ENCODE measurements at places on chromosomes 3 and 15.
A peak's percentile ranks its signal among the peaks of the same experiment; 100 is the strongest.

DNA sequence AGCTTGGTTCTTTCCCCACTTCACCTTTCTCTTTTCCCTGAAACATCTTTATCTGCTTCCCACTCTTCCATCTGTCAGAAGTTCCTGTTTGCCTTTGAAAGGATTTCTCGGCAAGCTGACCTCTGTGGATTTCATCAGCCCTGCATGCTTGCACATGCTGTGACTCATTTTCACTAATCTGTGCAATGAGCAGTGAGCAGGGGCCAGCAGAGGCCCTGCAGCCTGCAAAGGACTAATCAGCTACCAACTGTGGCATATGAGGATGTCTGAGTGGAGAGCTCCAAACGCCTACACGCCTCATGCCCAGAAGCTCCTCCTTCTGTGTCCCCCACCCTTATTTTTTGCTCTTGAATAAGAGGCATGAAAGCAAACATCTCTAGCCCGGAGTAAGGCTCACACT lies 333.0 kb upstream of the SEMA6D start:
- no peak for DNase-seq

- no peak for DNase-seq
Observed at GRCh38 chr15:64653757-64654156, 121.6 kb downstream of the RBPMS2 start.

DNA sequence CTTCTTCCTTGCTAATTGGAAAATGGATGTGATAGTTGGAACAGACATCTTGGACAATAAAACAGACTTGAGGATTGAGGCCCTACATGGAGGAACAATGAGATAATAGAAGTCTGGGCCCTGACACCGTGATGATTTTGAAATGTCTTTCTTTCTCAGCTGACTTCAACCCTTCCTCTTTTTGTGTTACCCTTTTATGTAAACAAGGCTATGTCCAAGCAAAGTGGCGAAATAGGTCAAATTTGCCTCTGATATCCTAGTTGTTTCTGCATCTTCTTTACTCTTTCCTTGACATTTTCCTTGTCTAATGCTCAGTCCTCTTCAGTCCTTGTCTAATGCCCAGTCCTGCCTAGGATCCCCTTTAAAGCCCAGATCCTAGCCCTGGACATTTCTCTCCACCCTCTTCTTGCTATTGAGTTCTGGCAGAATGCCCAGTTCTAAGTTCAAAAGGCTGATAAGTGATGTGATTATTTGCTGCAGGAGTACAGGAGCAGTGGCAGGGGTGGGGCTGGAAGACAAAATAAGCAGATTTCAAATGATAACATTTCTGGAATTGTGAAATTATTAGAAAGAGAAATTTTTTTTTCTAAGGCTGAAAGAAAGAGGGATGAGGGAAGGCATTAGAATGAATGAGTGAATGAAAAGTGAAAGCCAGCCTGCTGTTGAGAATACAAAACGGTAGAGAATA lies 6.5 kb upstream of the VPS8 start:
- DNase-seq = no peak

- DNase-seq = no peak
Observed at GRCh38 chr3:152301745-152302181, 33.0 kb downstream of the MBNL1 start.

GRCh38 chr3:53715815-53716483 lies 130.3 kb downstream of the CHDH start:
- no peak for DNase-seq

DNA sequence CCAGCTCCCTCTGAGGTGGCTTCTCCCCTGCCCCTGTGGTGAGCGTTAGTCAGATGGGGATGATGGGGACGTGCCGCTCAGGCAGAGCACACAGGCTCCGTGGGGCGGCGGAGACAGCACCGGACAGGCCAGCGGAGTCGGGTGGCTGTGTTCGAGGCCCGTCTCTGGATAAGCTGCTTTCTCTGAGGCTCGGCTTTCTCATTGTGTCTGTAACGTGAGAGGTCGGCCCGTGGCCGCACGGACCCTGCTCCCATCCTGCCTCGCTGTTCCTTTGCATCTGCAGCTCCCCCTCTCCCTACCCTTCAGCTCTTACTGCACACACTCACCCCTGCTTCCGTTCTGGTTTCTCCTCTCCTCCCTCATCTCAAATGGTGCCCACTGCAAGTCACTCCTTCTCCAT lies 62.5 kb downstream of the FAM43A start:
- DNase-seq = no peak

DNA sequence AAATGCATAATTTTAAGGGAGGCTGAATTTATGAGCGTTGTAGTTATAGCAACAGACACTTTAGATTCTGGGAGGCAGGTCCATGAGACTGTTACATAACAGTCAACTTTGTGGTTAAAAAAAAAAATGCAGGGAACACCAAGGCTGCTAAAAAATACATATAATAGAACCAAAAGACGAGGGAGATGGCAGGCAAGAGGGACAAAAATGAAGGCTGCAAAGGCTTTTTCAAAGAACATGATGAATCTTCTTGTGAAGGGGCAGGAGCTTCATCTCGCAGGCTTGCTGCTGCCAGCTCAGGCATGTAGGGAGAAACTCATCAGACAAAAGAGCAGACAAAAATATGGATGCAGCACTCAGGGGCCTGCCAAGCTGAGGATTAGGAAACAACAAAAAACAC lies 243.9 kb downstream of the SHQ1 start:
- no peak for DNase-seq

- no peak for DNase-seq
Observed at GRCh38 chr3:13414040-13414729, 5.9 kb downstream of the NUP210 start.

- DNase-seq = no peak
Observed at GRCh38 chr3:154510780-154511179, 80.8 kb upstream of the GPR149 start.

DNA sequence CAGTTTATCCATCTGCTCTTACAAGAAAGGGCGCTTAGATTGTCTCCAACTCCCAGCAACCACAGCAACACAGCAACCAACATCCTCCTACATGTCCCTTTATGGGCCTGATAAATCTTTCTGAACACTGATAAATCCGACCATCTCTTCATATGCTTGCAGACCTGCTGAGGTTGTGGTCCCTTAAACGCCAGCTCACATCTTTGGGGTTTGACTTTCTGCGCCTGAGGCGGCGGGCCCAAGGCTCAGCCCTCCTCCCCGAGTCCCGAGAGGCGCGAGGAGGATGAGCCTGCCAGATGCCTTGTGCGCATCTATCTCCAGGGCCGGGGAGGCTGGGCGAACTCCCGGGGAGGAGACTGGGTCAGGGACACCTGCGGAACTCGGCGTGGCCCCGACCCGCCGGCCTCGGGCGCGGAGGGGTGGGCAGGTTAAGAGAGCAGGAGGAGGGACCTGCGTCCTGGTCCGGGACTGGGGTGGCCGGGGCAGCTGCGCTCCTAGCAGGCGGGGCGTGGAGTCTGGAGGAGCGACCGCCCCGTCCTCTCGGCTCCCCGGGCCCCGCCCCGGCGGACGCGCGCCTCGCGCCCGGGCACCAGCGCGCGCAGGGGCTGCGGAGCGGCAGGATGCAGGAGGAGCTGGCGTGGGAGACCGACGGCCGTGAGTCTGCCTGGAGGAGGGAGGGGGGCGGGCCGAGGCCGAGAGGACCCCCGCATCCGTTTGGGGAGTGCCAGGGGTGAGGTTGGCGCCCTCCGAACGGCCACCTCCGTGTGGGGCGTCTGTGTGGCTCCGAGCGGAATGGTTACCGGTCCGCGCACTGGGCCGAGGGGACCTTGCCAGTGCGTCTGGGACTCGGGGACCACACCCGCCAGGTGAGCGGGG lies at the start of gene ANKDD1A:
Gene ANKDD1A (plus strand): TSS at position 592 of the 876 bp plus-strand sequence. CDS start 29 bp downstream, at position 621.
- no peak for DNase-seq

- no peak for DNase-seq
Observed at GRCh38 chr3:194061421-194062030, 74.4 kb upstream of the HES1 start.

DNA sequence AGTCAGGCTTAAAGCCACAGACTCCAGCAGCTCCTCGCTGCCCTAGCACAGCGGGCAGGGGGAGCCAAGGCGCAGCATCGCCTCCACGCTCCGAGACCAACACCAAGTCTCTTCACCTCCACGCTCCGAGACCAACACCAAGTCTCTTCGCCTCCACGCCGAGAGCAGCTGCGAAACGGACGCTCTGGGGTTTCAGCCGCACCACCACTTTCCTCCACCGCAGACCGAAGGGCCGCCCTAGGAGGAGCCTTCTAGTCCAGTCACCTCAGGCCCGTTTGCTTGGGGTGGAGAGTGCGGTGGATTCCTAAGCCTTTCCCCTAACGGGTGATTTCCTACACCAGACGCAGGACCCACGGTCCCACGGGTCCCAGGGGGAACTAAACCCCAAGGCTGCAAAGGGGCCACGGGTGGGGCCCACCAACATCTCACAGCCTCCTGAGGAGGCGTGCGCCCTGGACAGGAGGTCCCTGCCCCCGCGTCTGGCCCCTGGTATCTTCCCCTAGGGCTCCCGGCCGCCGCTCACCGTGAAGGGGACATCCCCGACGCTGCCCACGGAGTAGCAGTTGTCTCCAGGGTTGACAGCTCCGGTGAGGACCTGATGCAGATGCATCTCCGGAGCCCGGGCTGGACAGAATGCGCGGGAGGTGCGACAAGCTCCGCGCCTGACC lies 501 bp downstream of the DMXL2 start:
- DNase-seq = no peak

DNA sequence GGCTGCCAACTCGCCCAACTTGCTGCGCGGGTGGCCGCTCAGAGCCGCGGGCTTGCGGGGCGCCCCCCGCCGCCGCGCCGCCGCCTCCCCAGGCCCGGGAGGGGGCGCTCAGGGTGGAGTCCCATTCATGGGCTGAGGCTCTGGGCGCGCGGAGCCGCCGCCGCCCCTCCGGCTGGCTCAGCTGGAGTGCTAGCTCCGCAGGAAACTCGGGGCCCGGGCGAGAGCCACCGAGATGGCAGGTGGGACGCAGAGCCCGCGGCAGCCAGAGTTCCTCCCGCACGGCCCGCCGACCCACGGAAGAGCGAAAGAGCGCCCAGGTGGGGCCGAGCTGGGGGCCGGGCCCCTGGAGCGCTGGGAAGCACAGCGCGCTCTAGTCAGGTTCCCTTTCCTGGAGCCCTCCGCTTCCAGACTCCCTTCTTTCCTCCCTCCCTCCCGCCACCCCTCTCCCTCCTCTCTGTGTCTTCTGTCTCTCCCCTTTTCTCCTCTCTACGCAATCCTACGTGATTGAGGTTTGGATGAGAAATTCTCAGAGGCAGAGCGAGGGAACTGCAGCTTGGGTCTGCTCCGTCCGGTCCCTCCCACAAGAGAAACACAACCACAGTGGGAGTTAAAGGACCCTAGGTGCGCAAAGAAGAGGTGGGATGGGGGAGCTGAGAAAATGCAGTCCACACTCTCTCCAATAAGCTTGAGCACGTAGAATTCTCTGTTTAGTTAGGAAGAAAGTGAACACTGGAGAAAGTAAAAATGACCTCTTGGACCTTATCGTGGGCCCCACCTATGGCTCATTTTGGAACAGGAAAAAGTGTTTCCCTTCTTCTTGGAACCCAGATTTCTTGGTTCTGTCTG lies 317.3 kb downstream of the FGF12 start:
- peak; percentile 16 for DNase-seq

- DNase-seq = no peak
Observed at GRCh38 chr3:115862099-115862498, 238.8 kb downstream of the GAP43 start.

All from forelimb muscle (tissue), 1 donor.